Stimulated activated CD4-positive, alpha-beta T cell treated with anti-CD3 and anti-CD28 coated beads, TNF-alpha, amount 100 ng/mL, for 4 hours (primary cell): ENCODE measurements at places on chromosomes 4 and X.

DNA sequence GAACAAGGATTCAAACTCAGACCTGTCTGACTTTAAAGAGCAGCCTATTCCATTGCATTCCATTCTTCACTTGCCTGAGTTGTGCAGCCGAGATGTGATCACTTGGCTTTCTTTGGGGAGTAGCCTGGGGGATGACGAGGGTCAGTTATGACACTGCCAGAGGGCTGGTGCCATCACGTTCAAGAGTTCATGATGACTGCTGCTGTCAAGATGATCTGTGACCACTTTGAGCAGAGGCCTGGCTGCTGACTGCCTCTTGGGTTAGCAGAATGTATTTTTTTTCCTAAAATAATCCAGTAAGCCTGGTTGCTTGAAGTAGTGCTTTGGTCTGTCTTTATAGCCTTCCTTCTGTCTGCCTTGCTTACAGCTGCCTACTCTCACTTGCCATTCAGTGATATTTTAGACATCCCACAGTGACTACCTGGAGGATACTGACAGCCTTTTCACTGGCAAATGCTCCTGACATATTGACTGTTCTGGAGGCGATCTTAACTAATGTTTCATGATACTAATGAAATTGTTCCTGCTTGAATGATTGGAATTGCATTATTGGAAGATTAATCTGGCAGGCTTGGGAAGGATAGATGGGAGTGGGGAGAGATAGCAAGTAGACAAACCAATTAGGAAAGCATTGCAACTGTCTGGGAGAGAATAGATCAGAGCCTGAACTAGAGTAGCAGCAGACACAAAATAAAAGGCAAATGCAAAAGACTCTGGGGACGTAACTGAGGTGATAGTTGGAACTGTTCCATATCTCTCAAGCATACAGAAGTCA, 221.6 kb upstream of the LCORL start:
- no peak for DNase-seq

- DNase-seq = no peak
Observed at GRCh38 chr4:58646126-58646525, 1535.9 kb upstream of the IGFBP7 start.

DNA sequence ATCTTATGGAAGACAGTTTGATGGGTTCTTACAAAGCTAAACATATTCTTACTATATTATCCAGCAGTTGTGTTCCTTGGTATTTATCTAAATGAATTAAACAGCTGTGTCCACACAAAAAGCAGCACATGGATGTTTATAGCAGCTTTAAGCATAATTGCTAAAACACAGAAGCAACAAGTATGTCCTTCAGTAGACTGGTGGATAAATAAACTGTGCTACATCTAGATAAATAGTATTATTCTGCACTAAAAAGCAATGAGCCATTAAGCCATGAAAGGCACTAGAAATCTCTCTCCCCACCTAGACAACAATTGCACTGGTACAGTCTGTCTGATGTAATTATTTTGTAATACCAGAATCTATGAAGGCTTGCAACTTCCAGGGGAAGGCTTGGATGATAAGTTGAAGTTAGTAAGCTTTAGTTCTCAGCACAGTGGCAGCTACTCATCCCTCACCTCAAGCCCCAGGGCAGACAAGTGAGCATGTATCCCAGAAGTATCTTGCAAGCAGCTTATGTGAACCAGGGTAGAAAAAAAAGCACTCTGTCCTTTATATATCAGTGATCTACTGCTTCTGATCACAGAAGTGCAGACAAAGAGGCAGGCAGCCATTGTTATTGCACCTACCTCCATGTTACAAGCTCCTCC, 36.9 kb downstream of the WDR17 start:
- DNase-seq = no peak

DNA sequence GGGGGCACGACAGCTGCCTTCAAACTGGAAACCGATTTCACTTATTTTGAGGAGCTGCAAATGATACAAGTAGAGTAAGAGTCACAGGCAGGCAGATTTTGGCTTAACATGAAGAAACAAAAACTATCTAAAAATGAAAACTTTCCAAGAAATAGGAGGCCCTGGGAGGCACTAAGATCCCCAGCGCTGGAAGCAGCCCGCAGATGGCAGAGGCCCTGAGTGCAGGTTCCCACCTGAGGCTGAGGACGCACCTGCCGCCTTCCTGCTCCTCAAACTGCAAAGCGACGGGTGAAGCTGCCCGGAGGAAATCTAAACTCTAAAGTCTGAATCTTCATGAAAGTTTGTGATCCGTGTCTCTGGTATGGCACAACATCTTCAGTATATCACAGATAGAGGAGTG, 138.7 kb downstream of the AFAP1 start:
- DNase-seq = no peak

GRCh38 chrX:54992911-54993622, 921 bp downstream of the PFKFB1 start:
- DNase-seq = no peak

DNA sequence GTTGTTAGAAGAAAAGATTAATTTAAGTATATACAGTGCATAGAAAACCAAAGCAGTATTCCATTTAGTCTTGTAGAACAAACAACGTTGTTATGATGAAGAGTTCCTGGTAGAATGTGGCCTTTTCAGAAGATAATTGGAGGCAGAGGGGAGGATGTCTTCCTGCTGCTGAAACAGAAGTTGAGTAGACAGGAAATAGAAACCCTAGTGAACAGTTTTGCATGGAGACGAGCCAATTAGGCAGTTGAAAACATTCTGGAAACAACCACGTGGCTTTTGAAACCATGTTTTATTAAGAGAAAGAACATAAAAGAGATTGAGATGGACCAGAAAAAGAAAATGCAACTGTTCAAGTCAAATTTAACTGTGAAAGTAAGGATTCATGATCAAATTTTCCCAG, 325.2 kb downstream of the CAMK2D start:
- no peak for DNase-seq

GRCh38 chrX:108090491-108091263, 665 bp downstream of the PSMD10 start:
- DNase-seq = no peak

GRCh38 chrX:17547658-17548057, 172.7 kb downstream of the NHS start:
- no peak for DNase-seq

DNA sequence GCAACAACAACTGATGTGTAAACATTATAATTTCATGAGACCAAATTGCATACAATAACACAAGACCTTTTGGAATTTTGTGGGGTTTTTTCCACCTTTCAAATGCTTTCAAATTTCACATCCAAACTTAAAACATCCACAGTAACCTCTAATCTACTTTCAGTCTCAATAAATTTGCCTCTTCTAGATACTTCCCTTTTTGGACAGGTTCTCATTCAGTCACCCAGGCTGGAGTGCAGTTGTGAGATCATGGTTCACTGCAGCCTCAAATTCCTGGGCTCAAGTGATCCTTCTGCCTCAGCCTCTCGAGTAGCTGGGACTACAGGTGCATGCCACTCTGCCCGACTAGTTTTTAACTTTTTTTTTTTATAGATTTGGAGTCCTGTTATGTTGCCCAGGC, 556.6 kb downstream of the NLGN4X start:
- no peak for DNase-seq

GRCh38 chrX:20461576-20461975, 194.9 kb upstream of the RPS6KA3 start:
- DNase-seq = no peak

GRCh38 chr4:73576381-73576780, 43.9 kb downstream of the RASSF6 start:
- DNase-seq = no peak

- DNase-seq = no peak
Observed at GRCh38 chr4:4408132-4408523, 21.2 kb downstream of the NSG1 start.

GRCh38 chr4:174882317-174882992, 35.7 kb upstream of the ADAM29 start:
- no peak for DNase-seq

DNA sequence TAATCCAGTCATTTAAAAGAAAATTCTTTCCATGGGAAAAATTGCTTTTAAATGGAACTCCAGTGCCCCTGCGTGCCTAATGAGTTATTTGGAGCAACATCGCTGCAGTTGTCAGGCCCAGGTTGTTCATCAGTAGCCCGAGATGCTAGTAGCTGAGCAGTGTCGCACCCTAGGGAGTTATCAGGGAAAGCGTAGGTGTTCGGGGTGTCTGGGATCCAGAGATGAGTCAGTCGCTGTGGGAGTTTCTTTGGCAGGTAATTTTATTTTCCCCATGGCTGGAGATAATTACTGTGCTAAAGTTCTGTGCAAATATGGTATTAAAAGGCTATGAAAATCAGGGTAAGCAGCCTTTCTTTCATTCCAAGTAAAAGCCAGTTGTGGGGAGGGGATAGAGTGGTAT, 49.4 kb downstream of the ANXA3 start:
- no peak for DNase-seq

DNA sequence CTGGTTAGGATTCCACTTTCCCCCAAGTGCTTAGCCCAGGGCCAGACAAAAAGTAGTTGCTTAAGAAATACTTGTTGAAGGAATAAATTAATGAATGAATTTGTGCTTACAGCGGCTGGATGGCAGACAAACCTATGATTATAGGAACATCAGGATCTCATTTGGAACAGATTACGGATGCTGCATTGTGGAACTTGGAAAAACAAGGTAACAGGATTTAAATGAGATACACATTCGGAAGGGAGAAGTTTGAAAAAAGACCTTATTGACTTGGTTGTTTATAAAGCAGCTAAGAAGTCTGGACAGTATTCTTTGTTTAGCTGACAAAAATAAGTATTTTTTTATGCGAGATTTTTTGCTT, 572 bp downstream of the EXOSC9 start:
- no peak for DNase-seq

DNA sequence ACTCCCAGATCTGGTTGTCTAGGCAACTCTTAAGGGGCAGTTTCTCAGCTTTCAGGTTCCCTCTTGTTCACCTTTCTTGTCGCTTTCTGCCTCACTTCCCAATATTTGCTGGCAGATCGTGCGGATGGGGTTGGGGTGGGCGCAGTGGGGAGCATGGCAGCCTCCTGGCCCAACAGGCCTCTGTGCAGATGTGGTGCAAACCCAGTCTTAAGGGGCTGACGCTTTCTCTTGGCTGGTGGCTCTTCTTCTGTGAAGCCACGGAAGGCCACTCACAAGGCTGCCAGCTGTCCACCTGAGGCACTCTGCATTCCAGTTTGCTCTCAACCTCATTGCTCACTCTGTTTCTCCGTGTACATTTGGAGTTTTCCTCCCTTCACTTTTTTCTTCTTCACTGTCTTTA, 61.7 kb downstream of the NBDY start:
- DNase-seq = no peak

GRCh38 chrX:114611018-114611619, 27.2 kb downstream of the HTR2C start:
- DNase-seq = no peak

DNA sequence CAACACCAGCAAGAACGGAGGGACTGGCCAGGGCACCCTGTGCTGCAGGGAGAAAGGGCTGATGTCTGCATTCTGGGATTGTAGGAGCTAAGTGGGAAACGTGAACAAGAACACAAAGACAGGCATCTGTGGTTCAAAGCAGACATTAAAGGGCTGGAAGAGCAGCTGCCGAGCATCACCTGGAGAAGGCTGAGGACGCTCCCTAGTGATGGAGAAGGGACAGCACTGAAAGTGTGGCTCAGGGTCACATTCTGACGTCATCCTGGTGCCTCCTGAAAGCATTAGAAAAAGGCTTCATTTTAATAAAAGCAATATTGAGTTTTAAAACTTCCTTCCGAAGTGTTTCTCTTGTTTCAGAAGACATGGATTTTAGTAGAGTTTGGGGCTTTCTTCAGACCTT, 62.3 kb downstream of the CLDN22 start:
- DNase-seq = no peak
